ENCODE measurements at places on chromosomes 16 and 17.

- DNase-seq: no peak
Measured at GRCh38 chr16:78390092-78390491, 290.6 kb downstream of the WWOX start.

- DNase-seq: no peak
Measured at GRCh38 chr16:88373211-88373610, 9.5 kb upstream of the ZNF469 start.

DNA sequence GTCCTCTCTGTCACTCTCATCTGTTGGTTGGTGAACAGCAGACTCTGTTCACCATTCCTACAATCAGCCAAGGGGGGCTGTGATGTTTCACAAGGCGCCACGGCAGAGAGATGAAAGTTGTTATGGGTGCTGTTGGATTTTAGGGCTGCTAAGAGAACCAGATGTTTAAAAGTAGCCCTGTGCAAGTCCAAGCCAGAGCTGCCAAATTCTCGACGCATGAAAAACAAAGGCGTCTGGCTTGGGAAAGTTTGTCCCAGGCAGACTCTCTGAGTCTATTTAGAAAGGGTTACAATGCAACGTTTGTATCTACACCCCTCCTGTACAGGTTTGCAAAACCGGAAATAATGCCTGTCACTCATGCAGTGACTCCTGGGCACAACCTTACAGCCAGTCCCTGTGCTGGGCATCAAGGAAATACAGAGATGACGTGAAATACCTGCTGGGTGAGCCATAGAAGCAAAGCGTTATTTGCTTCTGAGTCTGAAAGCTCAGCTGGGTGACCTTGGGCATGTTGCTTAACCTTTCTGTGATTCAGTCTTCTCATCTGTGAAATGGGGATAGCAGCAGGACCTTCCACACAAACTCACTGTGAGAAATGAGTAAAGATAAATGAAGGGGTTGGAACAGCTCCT is 74.8 kb downstream of the XYLT1 start:
- no peak for DNase-seq

GRCh38 chr17:14429084-14429483 is 128.2 kb downstream of the HS3ST3B1 start:
- no peak for DNase-seq

DNA sequence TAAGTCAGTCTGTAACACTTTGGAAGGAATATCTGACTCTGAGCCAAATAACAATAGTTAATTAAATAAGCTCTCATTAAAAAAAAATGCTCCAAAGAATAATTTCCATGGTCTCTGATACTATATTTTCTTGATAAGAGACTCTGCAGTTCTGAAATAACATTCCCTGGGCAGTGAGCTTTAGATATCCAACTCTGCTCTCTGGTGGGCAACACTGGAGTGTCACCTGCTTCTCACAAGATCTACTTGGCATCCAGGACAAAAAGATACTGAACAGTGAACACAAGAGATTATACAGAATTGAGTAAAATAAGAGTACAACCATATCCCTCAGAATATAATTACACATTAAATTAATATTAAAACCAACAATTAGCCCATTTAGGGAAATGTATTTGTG is 13.7 kb downstream of the BLMH start:
- no peak for DNase-seq

GRCh38 chr17:21452377-21453143 is 76.4 kb downstream of the KCNJ12 start:
- peak; percentile 47 for DNase-seq

DNA sequence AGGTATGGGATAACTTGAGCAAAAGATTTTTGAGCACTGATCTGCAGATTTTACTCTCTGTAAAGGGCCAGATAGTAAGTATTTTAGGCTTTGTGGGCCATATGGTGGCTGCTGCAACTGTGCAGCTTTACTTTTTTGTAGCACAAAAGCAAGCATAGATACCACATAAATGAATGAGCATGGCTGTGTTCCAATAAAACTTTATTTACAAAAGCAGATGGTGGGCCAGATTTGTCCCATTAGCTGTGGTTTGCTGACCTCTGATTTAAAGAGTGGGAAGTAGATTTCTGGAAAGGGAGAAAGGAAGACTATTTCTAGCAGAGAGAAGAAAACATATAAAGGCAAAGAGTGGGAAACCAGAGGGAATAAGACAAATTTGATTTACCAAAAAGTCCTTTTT is 298.5 kb upstream of the HSBP1 start:
- DNase-seq: no peak

DNA sequence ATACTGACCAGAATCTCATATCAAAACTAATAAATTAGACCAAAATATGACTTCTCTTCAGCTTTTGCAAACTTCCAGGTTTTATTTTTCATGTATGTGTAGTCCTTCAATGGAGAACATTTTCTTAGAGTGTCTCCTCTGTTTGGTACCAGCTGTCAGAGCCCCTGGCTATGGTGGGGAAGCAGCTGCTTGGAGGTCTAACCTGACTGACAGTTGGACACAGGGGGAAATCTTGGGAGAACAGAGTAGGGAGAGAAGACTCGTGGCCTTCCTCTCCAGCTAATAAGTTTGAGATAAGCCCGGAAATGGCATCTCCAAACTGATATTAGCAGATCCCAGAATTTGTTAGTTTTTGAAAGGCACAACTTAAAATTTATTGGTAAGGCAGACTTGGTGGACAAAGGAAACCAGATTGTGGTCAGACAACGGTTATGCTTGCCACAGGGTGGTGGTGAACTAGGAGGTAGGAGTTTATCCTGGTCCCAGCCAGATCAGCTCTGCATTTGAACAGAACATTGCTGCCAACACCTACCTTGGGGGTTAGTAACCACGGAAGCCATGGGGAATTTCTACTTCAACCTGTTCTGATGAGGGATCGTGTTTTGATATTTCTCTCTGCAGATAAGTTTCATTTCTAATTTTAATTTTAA is 39.2 kb upstream of the IRX3 start:
- DNase-seq: no peak
